Fibroblast of skin of right biceps (primary cell): ENCODE measurements at places on chromosomes 2 and 18.

DNA sequence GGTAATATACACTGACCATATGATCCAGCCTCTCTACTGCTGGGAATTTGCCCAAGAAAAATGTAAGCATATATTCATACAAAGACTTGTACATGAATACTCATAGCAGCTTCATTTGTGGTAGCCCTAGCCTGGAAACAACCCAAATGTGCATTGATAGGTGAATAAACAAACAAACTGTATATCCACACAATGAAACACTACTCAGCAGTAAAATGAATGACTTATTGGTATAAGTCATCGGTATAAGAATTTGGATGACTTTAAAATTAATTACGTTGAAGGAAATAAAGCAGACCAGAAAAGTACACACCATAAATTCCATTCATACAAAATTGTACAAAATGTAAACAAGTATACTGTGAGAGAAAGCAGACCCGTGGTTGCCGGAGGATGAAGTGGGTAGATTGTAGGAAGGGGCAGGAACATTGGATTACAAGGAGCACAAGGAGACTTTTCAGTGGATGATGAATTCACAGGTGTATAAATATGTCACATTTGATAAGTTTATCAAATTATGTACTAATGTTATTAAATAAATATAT is 376.7 kb downstream of the TDRD15 start:
- no peak for DNase-seq

DNA sequence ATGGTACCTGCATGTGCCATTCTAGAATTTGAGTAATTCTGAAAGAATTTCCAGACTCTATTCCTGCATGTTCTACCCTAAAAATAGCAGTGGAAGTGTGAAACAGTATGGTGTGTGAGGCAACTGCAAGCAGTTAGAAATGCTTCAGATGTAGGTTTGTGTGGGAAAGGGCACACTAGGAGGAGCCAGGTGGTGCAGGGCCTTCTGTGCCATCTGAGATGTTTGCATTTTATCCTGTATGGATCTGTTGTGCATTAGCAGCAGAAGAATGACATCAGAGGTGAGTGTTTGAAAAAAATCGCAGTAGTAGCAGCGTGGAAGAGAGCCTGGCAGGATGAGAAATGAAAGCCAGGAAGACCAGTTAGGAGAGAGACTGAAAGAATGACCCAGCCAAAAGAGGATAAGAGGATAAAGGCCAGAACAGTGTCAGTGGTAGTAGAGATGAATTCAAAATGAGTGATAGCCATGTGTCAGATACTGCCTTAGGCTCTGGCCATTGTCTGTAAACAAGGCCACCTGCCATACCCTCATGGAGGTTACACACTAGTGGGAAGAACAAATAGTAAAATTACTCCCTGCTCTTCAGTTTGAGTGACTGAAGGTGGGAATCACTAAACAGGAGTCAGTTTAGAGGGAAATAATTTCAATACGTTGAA is 142.2 kb downstream of the PKP4 start:
- peak; percentile 15 for DNase-seq

- DNase-seq, result peak; percentile 53
Measured at GRCh38 chr2:44324971-44325426, 36.3 kb downstream of the PREPL start.

DNA sequence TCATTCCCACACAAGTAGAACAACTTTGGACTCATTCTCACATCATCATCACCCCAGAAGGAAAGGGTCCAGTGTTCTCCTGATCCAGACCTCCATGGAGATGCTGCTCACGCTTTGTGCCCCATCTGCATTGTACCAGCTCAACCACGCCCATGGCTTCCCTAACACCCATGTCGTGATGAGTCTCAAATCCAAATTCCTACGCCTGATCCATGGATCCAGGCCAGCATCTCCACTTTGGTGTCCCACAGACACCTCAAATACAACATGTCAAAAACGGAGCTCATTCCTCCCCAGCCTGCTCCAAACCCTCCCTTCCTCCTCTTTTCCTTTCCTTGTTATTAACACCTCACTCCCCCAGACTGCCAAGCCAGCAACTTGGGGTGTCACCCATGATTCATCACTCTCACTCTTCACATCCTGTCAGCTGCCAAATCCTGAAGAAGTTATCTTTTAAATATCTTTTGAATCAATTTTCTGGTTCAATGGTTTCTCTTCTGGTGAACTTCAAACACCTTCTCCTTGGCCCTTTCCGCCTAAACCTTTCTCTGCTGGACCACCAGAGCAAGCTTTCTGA is 30.2 kb upstream of the FAM124B start:
- no peak for DNase-seq

DNA sequence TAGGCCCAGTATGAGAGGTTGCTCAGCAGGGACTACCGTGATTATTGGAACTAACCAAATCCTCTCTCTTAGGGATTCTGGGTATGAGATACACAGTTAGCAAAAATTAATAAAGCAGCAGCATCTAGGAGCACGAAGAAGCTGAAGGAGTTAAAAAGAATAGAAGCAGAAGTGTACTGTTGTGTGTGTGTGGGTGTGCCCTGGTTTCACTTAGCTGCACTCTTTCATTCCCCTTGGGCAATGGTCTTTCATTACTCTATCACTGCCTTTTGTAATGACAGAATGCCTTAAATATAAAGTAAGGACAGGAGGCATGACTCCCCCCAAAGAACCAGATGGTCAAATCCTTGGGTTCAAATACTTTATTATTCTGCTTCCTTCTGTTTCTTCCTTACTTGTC is 115.9 kb upstream of the CD302 start:
- DNase-seq, result no peak

- peak; percentile 86 for DNase-seq
Measured at GRCh38 chr2:216031960-216032689, 18.8 kb upstream of the MREG start.

- DNase-seq, result no peak
Measured at GRCh38 chr2:43107679-43108078, 118.7 kb downstream of the ZFP36L2 start.

DNA sequence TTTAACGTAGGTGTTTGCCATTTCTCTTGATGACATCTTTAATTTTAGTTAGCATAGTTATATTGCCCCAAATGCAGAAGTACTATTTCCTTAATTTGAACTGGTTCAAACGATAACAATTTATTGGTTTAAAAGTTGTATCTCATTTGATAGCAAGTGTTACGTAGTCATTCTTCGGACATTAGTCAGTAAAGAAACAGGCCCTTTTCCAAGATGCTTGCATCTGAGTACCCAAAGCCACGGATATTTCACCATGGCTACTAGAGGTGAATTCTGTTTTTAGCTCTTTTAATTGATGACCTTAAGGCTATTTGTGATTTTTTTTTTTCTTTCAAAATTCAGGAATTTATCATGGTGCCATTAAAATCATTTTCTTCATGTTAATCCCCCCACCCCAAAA is 32.1 kb downstream of the GLS start:
- peak; percentile 61 for DNase-seq

GRCh38 chr18:29874519-29875098 is 1167.9 kb downstream of the DSC3 start:
- peak; percentile 24 for DNase-seq

- DNase-seq, result no peak
Measured at GRCh38 chr2:3176869-3177255, 200.8 kb downstream of the EIPR1 start.

DNA sequence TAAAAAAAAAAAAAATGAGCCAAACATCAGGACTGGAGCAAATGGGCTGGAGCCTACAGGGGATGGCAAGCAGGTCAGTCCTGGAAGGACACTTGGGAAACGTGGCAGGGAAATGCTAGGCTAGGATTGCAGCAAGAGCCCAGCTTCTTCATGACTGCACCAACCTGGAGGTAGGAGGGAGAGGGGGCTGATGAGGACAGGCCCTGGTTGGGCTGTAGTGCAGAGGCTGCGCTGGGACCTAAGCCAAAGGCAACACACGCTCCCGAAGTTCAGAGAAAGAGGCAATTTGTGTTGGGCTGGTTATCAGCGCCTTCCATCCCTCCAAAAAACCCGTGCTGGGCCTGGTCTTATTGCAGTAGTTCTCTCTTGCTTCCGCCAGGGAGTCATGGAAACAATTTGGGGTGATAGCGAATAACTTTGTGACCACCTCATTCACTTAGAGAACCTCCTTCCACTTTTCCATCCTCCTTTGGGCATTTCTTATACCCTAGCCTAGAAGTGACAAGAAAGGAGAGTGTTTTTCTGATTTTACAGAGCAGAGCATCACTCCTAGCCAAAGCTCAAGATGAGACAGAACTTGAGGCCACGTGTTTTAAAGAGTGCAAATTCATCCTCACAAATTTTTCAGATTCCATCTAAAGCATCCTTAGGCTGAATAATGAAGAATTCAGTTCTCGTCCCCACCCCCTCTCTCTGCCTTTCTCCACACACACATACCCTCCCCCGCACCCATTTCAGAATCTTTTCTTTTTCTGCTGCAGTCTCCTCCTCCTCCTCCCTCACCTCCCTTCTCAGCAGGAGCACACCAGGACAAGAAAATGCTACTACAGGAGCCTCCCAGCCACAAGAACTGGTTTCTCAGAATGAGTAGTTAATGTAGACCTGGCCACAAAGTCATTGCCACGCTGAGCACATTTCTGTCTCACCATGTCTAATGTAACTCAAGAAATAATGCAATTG is 82.5 kb upstream of the STPG4 start:
- DNase-seq, result peak; percentile 83

GRCh38 chr2:159064446-159065301 is 96.2 kb downstream of the TANC1 start:
- DNase-seq, result peak; percentile 24

DNA sequence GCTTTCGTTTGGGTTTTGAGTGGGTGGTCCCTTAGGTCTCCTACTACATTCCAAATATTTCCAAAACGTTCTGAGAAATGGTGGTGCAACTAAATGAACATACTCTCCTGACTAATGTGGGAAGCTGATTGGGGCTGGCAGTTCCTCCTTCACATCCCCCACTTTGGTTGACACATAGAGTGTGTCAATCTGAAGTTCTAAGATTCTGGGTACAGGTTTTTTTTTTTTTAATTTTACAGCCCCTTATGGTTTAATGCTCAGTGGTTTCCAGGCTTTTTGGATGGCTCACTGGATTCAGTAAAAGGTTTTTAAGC is 58.4 kb upstream of the ITGB6 start:
- DNase-seq, result no peak

- DNase-seq, result no peak
Measured at GRCh38 chr2:224110811-224111210, 71.7 kb upstream of the SERPINE2 start.

DNA sequence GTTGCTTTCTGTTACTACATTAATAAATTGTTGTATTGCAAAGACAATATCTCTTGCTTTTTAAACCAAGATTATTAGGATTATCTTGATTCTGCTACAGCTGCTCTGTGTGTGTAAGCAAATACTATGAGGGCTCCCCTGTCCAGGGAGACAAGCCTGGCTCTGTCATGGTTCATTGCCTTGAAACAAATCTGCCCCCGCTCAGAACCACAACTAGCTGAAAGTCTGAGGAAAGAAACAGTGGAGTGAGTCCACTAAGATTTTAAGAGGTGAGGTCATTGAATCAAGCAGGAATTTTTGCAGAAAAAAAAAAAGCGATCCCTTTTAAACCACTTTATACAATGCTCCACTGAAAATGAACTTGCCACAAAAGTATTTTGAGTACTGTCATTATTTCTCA is 30.8 kb upstream of the LRRTM4 start:
- DNase-seq, result no peak

DNA sequence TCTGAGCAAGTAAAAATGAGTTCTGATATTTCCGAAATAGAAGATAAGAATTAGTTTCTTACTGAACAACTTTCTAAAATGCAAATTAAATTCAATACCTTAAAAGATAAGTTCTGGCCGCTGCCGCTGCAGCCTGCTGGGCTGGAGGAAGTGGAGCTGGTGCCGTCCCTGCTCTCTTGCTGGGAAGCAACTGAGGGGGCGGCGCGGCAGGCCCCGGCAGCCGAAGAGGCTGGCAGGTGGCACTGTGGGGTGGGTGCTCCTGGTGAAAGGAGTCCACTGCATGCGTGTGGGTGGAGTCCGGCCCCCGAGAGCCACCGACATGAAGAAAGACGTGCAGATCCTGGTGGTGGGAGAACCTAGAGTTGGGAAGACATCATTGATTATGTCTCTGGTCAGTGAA is 89.5 kb upstream of the ZNF519 start:
- no peak for DNase-seq

- DNase-seq, result no peak
Measured at GRCh38 chr2:206766057-206766930, 888 bp downstream of the FASTKD2 start.

DNA sequence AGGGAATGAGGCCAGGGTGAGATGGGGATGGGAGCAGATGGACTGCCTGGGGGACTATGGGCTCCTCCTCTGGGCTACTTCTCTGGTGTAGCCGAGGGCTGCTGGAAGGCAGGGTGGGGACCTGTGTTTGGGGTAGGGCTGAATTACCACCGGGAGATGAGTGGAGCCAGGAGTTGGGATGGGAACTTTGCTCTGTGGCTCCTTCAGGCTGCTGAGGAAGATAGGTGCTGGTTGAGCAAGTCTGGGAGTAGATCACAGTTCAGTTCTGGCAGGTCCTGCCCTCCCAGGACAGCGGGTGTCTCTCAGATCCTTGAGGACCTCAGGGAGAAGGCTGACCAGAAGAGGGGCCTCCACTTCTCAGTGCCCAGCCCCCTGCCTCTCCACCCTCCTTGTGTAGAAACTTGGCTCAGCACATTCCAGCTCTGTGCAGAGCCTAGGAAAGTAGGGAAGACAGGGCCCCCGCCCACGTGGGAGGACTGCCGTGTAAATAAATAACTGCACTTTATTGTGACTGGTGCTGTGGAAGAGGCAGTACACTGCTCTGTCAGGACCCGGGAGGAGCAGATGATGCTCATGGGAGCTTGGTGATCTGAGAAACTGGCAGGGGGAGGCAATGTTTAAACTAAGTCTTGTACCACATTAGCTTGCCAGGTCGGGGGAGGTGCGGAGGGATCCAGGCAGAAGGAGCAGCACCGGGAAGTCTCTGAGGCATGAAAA is 15.3 kb downstream of the TET3 start:
- no peak for DNase-seq

- DNase-seq, result no peak
Measured at GRCh38 chr2:99611034-99611433, 121.2 kb upstream of the REV1 start.

DNA sequence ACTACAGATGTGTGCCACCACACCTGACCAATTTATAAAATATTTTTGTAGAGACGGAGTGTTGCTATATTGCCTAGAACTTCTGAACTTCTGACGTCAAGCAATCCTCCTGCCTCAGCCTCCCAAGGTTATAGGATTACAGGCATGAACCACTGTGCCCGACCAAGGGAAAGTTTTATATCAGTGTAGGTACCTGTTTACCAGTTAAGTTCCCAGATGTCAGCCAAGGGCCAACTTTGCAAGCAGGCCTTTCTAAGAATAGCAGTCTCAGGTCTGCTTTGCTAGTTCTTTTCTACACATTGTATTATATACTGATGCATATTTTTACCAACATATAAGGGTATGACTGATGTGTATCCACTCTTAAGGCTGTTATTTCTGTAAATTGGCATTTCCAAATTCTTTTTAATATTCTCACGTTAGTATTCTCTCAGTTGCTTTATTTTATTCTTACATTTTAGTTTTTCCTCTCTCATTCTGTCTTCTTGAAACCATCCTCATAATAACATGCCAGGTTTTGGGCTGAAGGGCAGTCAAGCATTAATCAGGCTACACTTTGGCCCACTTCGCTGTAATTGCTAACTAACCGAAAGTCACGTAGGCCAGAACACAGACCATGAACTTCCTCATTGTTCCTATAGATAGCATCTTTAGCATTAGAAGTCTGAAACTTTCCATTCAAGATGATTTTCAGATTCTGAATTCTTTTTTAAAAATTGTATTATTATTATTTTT is 25.0 kb upstream of the CXXC1 start:
- no peak for DNase-seq
